HS-27A (cell line): ENCODE measurements at places on chromosomes 6 and 20.

GRCh38 chr20:11810311-11811083 is 107.2 kb upstream of the BTBD3 start:
- peak; percentile 62 for DNase-seq

GRCh38 chr6:111533087-111533784 is 50.2 kb upstream of the REV3L start:
- DNase-seq, result no peak

- no peak for DNase-seq
Measured at GRCh38 chr6:136657666-136658065, 107.4 kb upstream of the MAP7 start.

- DNase-seq, result no peak
Measured at GRCh38 chr20:15289337-15289736, 951.9 kb upstream of the FLRT3 start.

DNA sequence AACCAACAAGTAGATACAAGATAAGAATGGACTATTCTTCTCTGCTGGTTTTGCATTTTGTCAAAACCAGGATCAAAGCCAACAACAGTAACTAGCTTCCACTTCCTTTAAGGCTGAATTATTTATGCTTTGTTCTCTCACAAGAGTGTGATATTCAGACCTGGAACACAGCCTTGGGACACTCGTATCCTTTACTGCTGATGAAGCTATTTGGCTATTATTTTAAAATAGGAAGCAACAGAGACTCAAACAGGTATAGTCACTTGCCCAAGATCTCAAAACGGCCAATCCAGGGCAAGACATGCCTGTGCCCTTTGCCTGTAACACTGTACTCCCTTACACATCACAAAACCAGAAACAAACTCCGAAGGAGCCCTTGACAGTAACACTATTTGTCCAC is 19.9 kb downstream of the SPTLC3 start:
- DNase-seq, result no peak

DNA sequence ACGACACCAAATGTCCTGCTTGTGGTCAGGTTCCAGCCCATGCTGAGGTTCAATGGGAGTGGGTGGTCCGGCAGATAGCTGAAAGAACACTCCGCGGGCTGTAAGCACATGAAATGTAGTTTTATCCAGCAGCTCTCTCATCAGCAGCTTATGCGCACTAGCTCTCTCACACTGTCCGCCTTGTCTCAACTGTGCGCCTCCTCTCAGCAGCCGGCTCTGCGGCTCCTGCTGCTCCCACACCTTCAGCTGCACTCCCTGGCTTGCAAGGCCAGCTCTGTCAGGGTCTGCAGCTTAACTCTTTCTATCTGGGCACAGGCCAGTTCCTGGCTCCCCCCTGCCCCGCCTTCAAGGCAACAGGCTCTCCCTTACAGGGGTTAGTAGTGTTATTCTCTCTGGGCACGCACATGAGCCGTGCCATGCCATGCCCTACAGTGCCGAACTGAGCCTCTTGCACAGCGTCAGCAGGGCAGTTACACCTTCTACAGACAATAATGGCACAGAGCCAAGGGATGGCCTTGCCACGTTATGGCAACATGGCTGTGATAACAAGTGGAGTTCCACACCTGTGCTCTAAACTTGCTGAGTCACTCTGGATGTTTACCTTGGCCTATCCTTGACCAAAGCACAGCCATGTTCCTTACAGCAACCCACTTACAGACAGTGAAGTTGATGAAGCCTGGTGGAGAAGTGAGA is 84.0 kb upstream of the LRFN2 start:
- no peak for DNase-seq

- DNase-seq, result no peak
Measured at GRCh38 chr6:11320914-11321597, 88.6 kb upstream of the NEDD9 start.

DNA sequence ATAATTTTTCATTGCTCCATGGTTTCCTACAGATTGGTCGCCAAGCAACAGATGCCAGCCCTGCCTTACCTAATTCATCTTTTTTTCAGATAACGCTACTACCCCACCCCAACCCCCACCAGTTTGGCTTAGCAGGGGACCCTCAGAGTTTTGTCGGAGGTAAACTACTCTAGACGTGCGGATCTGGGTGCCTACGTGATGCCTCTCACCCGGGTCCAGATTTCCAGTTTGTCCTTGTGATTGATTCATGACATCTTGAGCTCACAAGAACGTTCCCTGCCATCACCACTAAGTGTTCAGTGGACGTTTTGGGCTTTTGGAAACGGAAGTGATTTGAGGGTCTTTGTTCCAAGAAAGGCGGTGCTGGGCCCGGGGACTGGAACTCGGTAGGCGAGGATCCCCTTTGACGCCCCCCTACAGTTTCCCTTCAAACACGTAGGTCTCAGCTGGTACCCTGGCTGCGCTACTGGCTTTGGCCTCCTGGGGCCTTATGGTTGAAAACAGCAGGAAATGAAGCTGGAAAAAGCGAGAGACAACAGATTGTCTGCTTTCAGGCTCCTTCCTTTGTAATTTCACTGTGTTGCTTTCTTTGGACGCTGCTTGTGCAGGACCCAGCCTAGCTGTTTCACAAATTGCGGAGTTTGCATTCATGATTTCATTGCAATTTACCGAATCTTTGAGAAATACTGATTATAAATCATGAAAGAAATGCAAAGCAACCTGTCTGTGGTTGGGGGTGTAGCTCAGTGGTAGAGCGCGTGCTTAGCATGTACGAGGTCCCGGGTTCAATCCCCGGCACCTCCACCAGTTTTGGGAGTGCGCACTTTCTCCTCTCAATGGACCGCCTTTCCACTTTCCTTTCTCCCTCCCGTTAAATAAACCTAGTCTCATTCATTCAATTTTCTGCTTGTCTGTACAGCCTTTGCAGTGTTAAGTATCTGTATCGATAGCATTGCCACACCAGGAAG is 81.0 kb downstream of the GPX5 start:
- DNase-seq, result peak; percentile 77

GRCh38 chr6:44245391-44245911 is 1.4 kb upstream of the HSP90AB1 start:
- DNase-seq, result no peak

GRCh38 chr6:113647143-113647889 is 209.8 kb upstream of the MARCKS start:
- DNase-seq, result no peak

DNA sequence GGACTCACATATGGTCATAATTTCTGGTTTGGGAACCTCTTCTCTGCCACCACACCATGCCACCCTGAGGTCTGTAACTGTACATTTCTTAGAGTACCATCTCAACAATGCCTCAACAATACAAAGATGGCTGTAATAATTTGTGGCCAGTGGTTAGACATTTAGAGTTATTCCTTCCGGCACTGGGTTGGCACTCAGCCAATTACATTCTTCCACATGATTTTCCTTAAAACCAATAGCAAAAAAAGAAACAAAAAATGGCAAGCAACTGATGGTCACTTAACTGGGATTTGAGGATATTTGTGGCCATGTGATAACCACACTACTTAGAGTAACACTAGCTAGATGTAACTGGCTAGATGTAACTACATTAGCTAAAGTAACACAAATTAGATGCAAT is 79.9 kb downstream of the SEL1L2 start:
- DNase-seq, result no peak

GRCh38 chr6:33731751-33732282 is 14.9 kb downstream of the IP6K3 start:
- no peak for DNase-seq

- DNase-seq, result no peak
Measured at GRCh38 chr20:33685328-33686099, 671 bp downstream of the E2F1 start.

DNA sequence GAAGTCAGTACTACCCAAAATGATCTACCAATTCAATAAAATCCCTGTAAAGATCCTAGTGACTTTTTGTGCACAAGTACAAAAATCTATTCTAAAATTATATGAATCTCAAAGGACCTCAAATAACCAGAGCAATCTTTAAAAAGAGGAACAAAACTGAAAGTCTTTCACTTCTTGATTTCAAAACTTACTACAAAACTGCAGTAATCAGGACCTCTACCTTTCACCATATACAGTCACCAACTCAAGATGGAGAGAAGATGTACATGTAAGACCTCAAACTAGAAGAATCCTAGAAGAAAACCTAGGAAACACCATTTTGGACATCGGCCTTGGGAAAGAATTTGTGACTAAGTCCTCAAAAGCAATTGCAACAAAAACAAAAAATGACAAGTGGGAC is 109.5 kb upstream of the CD93 start:
- no peak for DNase-seq

DNA sequence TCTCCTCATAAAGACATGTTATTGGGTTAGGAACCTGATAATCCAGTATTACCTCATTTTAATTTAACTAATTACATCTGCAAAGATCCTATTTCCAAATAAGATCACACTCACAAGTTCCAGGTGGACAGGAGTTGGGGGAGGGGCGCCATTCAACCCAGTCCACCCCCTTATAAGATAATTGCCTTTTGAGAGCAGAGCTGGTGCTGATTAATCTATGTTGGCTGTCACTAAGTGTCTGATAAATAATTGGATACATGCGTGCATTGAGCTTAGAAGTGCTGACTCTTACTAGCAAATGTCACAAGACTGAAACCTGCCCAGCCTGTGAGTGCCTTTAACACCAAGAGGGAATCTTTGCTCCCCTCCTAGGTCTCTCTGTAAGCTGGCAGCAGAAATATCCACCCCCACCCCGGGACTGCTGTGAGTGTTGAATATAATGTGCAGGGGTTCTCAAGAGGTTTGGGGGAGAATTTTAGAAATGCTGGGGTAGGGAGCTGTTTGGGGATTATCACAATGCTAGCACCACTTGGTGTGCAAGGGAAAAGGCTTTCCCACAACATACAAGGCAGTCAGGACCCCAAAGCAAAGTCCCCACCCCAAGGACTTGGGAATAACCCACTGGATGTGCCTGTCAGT is 87.5 kb downstream of the ANKRD60 start:
- no peak for DNase-seq

- DNase-seq, result no peak
Measured at GRCh38 chr6:4295058-4295782, 159.8 kb upstream of the ECI2 start.

DNA sequence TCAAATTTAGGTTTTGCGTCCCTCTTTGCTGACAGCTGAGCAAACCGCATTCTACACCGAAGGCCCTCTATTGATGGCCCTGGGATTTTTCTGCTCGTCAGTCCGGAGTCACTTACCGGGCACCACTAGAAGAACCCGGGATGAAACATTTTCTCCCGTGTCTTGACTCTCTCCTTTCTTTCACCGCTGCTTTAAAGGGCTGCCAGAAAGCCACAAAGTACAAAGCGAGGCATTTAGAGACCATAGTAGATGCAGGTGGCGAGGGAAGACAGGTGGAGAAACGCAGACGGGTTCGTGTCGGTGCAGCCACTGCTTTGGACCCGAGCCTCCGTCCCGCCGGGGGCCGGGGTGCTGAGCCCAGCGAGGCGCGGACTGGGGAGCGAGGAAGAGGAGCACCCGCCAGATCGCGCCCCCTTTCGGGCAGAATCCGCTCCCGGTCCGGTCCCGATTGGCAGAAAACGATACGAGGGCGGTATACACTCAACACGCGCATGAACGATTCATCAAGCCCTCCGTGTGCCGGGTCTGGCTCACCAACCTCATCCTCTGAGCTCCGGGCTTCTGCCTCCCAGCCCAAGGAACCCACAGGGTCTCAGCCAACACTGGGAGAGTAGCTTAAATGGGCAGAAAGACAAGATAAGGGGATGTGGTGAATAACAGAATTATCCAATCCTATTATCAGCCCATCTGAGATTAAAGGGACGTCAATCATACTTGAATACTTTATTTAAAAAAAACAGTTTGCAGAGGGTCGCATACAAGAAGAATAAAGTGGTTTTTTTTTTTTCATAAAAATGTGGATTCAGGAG is 84.9 kb downstream of the TRIM27 start:
- peak; percentile 78 for DNase-seq

- DNase-seq, result no peak
Measured at GRCh38 chr6:13462458-13463327, 24.7 kb downstream of the GFOD1 start.

GRCh38 chr6:138692978-138693909 is 80.3 kb upstream of the CCDC28A start:
- peak; percentile 33 for DNase-seq

DNA sequence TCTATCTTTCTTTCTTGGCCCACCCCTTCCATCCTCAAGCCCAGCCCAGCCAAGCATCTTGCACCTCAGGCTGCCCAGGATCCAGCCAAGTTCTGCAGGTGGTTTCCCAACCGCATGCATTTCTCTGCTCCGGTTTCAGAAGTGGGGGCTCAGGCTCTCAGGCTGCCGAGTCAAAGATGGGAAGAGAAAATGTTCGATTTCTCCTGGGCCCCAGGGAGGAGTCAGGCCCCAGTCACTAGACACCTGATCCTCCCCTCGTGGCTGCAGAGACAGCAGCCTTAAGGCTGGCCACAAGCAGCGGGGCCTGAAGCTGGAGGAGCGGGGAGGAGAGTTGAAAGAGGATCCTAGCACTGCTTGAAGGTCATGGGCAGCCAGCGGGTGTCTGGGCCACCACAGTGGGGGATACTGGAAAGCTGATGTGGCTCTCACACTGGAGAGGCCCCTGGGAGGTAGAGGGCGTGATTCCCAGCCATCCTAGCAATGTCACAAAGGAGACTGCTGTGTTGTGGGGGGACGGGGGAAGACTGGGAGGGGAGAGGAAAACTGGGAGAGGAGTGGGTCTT is 42.2 kb upstream of the ZFAND3 start:
- no peak for DNase-seq

- no peak for DNase-seq
Measured at GRCh38 chr6:105051941-105052471, 95.1 kb downstream of the LIN28B start.

DNA sequence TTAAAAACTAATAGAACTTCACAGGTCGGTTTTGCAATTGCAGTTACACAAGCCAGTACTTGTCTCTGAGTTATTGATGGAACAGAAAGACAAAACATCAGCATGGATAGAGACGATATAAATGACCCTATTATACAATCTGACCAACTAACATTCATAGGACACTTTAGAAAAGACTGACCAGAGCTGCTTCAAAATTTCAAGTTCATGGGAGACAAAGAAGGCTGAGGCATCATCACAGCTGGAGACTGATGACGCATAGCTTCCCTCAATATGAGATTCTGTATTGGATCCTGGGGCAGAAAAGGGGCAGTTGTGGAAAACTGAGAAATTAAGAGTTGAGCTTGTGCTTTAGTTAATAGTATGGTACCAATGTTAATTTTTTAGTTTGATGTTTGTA is 174.0 kb downstream of the THBS2 start:
- no peak for DNase-seq

- DNase-seq, result no peak
Measured at GRCh38 chr20:63625771-63626423, 1.0 kb downstream of the GMEB2 start.

DNA sequence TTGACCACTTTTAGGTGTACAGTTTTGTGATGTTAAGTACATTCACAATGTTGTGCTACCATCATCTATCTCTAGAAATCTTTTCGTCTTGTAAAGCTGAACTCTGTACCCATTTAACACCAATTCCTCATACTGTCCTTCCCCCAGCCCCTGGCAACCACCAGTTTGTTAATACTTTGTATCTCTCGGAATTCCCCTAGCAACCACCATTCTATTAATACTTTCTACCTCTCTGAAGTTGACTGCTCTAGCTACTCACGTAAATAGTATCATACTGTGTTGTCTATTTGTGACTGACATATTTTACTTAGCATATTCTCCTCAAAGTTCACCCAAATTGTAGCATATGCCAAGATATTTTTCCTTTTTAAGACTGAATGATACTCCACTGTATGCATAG is 82.3 kb upstream of the CLDN20 start:
- DNase-seq, result no peak
